ENCODE measurements at places on chromosomes 12 and 14.

DNA sequence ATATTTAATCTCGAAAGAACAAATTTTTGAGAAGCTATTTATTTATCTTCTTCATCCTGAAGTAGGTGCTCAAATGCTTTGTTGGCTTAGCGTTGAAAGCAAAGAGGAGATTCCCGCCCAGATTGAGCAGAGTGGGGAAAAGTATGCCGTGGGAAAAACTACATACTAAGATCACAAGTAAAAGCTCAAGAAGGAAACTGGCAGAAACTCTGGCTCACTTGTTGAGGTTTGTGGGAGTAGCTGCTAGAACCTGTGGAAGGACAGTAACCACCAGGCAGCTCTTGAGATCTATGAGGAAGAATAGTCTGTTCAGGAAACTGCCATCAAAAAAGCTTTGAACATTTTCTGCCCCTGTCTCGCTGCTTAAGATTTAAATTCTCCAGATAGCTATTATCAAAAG lies 3.9 kb downstream of the MYRFL start:
- no peak for DNase-seq

GRCh38 chr12:116887244-116887643 lies 6.0 kb upstream of the HRK start:
- DNase-seq, result peak; percentile 40

GRCh38 chr14:94481468-94482131 lies 5.6 kb upstream of the SERPINA9 start:
- DNase-seq, result no peak

GRCh38 chr14:68856572-68856971 lies 63.7 kb upstream of the ZFP36L1 start:
- peak; percentile 48 for DNase-seq

DNA sequence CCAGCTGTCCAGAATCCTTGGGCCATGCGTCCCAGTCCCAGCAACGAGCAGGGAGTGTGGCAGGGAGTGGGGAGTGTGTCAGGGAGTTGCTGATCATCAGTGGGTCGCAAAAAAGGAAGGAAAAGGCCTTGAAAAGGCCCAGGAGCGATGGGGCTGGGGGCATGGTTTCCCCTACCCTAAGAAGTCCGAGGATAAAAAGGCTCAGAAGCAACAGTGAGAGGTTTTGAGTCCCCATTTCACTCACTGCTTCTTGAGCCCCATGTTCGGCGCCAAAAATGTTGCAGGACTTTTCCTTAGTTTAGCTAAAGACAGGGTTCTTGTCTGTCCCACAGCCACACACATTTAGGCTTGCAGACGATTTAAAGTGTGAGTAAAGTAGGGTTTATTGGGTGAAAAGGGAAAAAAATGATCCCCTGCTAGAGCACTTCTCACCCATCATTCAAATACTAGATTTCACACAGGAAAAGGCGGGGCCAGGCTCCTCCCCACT lies 189.5 kb downstream of the KCNC2 start:
- DNase-seq, result no peak

DNA sequence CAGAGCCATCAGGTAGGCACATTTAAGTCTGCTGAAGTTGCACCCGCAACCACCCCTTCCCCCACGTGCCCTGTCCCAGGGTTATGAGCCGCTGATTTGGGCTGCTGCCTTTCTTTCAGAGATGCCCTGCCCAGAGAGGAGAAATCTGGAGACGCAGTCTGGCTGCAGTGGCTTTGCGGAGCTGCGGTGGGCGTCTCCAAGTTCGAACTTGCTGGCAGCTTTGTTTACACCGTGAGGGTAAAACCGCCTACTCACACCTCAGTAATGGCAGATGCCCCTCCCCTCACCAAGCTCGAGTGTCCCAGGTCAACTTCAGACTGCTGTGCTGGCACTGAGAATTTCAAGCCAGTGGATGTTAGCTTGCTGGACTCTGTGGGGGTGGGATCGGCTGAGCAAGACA lies 14.7 kb downstream of the PTCSC3 start:
- DNase-seq, result no peak

DNA sequence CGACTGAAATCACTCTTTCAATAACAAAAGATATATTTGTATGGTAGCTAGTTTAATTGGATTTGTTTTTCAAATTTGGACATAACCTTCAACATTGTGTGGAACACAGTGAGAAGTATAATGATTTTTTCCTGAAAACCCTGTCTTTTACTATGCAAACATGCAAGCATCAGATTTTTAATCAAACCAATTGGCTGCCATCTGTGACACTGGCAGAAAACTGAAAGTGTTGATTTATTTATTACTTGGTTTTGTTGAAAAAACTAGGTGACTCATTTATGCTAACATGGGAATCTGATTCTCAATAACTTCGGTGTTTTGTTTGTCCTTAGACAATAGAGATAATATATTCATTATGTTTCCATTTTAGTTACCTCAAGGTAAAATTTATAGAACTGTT lies 82.0 kb downstream of the NTS start:
- no peak for DNase-seq

GRCh38 chr12:13945236-13945635 lies 36.2 kb downstream of the GRIN2B start:
- DNase-seq, result no peak

GRCh38 chr14:28382444-28383190 lies 384.0 kb upstream of the FOXG1 start:
- DNase-seq, result no peak

DNA sequence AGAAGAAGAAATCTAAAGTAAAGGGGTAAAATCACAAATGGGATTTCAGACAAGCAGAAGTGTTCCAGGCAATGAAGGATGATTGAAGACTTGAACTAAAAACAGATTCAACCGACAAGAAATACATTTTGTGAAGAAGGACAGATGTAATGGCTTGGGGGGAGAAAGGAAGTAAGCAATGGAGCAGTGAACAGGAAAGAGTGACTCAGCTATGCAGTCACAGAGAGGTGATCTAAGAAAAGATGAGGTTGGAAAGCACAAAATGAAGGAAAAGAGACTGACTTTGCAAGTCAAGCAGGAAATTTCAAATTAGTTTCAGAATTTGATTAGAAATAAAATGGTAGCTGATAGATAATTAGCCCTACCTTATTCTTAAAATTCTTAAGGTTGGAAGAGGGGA lies 66.5 kb downstream of the PUS7L start:
- no peak for DNase-seq

DNA sequence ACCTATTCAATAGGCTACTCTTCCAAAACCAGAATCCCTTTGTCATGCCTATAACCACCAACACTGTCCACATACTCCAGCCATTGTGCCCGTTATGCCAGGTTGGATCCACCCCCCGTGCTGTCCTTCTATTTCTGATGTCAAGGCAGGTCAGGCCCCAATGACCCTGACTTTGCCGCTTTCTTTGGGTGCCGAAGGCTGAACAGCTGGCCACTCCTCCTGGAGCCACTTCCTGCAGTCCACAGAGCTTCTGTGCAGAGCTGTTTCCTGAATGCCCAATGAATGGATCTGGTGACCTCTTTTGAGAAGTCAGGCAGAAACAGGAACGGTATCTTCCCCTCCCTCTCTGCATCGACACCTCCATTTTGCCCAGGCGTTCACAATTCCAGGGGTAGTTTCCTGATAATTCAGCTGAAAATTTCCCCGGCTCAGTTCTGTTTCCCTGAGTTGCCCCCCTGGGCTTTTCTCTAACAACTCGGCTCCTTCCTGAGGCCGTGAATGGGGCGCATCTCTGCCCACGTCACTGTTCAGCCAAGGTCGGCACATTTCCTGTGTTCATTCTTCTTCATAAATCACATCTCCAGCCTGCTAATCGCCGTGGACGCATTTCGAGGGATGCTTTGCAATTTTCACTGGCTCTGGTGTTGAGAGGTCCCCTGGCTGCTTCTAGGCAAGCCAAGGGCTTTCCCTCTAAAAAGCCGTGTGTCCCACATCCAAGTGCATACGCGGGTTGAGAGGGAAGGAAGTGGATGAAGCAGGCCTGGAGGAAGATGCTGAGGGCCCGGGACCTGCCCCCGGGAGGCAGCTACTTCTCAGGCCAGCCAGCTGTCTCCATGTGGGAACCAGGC lies 86.5 kb downstream of the PAPOLA start:
- peak; percentile 61 for DNase-seq

DNA sequence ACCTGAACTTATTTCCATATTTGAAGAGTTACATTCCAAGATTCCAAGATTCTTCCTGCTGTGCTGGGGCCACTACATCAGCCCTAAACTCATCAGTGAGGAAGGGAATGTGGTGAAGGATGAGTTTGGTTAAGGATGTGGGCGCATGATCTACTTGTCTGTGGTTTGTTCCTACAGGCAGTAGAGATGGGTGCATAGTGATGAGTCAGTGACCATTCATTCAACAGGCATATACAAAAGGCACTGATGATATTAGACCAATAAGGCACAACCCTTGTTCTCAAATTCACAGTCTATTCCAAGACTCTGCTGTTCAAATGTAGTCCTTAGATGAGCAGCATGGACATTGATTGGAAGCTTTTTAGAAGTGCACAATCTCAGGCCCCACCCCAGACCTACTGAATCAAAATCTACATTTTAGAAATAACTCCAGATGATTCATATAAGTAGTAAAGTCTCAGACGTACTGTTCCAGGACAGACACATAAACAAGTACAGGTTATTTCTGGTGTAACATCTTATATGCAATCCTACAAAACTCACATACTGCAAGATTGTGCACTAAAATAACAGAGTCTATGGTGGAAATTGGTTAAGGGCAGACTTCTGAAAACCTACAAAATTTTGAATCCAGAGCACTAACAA lies 47.7 kb upstream of the MAP3K9 start:
- DNase-seq, result no peak

GRCh38 chr14:60095231-60095630 lies 3.5 kb downstream of the PCNX4 start:
- no peak for DNase-seq

DNA sequence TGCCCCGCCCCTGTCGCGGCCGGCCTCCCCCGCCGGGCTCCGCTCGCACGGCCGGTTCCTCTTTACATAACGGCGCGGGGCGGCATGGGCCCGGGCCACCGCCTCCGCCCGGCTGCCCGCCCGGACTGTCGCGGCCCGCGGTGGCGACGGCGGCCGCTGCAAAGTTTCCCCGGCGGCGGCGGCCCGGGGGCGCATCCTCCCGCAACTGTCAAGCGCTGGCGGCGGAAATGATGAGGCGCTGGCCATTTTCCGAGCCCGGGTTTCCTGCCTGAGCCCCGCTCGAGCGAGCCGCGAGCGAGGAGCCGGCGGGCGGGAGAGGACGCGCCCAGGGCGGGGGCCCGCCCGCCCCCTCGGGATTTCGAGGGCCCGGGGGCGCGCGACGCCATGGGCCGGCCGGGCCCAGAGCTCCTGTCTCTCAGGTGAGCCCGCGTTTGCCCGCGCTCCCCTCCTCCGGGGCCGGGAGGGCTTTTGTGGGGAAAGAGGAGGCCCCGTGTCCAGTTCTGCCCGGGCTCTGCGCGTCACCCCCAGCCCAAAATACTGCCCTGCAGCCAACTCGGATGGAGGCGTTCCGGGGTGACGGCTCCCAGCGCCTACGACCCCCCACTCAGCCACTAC lies at the start of gene SH2B3:
SH2B3 (plus strand) TSS at position 65 of the 615 bp plus-strand sequence. CDS start 12,223 bp downstream, outside the sequence.
- DNase-seq, result peak; percentile 84

- no peak for DNase-seq
Measured at GRCh38 chr12:66676241-66676640, 2.6 kb downstream of the GRIP1 start.

DNA sequence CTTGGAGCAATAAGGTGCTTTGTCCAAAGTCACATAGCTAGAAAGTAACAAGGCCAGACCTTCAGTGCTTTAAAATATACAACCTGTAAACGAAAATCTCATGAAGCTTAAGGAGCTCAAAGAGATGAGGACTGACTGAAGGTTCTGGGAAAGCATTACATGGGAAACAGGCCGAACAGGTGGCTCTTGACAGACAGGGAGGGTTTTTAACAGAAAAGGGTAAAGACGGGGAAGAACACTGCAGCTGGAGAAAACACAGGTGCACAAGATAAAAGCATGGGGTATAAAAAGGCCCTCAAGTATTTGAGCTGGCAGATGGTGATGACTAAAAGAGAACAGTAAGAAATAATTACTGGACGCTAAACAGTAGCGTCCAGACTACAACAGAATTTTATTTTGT lies 257.2 kb downstream of the NELL2 start:
- no peak for DNase-seq

DNA sequence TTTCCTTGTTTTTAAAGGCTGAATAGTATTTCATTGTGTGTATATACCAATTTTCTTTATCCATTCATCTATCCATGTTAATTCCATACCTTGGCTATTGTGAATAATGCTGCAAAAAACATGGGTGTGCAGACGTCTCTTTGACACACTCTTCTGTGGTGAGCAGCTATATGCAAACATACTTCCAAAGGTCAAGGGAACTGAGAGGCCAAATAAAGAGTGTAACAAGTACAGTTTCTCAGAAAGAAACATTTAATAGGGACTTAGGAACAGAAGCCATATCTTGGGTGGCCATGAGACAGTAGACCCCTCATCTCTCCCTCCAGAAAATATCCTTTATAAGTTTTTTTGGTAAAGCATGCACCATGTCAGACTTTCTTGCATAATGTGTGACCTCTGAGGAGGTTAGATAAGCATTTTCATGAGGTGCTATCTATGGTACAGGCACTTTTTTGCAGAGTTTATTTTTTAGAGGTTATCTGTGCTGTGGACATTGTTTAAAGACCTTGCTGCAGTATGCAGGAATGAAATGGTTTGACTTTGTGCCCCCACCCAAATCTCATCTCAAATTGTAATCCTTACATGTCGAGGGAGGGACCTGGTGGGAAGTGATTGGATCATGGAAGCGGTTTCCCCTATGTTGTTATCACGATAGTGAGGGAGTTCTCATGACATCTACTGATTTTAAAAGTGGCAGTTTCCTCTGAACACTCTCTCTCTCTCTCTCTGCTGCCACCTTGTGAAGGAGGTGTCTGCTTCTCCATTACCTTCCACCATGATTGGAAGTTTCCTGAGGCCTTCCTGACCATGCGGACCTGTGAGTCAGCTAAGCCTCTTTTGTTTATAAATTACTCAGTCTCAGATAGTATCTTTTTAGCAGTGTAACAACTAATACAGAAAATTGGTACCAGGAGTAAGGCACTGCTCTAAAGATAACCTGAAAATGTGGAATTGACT lies 1202.3 kb downstream of the GALC start:
- DNase-seq, result no peak

DNA sequence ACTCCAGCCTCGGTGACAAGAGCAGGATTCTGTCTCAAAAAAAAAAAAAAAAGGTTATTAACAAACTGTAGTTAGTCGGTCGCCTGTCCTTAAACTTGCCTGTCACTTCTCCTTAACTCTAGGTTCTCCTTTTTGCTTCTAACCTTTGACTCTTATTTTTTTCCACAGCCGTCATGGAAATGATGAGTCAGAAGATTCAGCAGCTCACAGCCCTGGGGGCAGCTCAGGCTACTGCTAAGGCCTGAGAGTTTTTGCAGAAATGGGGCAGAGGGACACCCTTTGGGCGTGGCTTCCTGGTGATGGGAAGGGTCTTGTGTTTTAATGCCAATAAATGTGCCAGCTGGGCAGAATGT lies 418 bp upstream of the MYG1 start:
- DNase-seq, result peak; percentile 89

DNA sequence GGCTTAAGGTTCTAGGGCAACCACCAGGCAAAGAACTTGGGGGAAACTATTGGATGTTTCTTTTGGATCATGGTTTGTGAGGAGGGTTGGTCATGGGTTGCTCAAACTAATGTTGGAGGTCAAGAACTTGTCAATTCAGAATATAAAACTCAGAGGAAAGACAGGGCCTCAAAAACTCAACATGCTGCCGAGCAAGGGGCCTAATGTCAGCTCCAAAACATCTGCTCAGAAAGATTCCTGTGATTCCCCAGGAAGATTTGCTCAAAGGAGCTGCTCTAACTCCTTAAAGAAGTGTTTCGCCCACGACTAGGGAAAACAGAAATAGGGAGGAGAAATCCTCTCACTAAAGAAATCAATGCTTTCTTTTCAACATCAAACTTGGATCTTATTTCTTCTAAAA lies 3.7 kb upstream of the IGF1 start:
- DNase-seq, result no peak
